Activated T-cell treated with anti-CD3 and anti-CD28 coated beads for 48 hours (primary cell): ENCODE measurements at places on chromosomes 1 and 21.

- DNase-seq: no peak
These were observed 168.6 kb downstream of the TRIM33 start for GRCh38 chr1:114342376-114342775.

GRCh38 chr1:162056579-162056978, 12.9 kb upstream of the NOS1AP start:
- no peak for DNase-seq

GRCh38 chr21:39189857-39190604, 6.8 kb upstream of the PSMG1 start:
- no peak for DNase-seq

DNA sequence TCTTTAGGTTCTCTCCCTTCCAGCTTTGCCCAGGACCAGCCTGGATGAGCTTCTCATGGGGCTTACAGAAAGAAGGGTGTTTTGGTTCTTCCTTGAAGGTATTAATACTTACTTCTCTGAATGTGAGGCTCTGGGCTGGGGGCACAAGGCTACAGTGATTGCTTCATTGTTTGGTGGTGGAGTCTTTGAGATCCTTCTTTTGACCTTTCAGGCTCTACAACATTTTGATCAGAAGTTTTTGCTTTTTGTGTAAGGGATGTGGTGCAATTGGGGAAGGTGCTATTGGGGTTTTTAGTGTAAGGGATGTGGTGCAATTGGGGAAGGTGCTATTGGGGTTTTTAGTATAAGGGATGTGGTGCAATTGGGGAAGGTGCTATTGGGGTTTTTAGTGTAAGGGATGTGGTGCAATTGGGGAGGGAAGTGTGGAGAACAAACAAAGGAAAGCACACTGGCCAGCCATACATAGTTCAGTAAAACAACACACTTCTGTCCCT, 103.6 kb upstream of the IVNS1ABP start:
- DNase-seq: no peak
